Effector memory CD4-positive, alpha-beta T cell (primary cell): ENCODE measurements at places on chromosomes 1 and 21.

DNA sequence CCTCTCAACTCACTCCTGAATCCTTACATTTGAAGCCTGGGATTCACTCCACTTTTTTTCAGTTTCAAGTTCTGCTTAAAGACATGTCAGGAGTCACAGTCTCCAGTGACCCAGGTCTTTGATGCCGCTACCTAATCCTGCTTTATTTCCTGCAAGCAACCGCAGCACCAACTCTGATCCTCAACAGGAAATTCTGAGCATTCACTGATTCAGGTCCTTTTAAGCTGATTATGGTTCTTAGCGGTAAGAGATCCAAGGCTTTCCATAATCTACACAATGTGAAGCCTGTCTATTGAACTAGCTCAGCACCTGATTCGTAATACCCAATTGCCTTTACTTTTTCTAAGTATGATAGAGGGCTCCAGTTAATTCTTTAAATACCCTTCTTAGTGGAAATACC lies 43.7 kb upstream of the PIGC start:
- H3K4me3 ChIP-seq, result no peak overlapping the region
- H3K4me1 ChIP-seq, result no peaks in the 10 kb centered on the region
- no peak for DNase-seq
- no peaks in the 10 kb centered on the region for H3K36me3 ChIP-seq

DNA sequence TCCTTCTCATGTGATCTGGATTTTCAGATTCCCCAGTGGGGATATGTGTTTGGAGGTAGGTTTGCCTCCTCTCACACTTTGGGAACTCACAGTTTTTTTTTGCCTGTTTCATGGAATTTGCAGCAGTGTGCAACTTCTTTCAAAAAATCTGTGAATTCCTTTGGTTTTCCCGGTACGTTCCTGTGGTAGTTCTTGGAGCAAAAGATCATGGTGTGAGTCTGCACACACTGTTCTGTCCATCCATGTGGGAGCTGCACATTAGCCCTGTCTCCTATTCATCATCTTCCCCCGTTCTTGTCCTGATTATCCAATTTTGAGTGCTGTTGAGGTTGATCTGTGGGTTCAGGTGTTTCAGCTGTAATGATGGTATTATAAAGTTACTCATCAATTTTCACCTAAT lies 30.3 kb upstream of the TACSTD2 start:
- no peak for DNase-seq
- no peak overlapping the region for H3K4me3 ChIP-seq

GRCh38 chr1:71785450-71785849 lies 496.9 kb downstream of the NEGR1 start:
- H3K4me3 ChIP-seq, result no peak overlapping the region
- H3K4me1 ChIP-seq, result no peaks in the 10 kb centered on the region
- no peak overlapping the region for H3K27ac ChIP-seq
- no peaks in the 10 kb centered on the region for H3K36me3 ChIP-seq

- H3K27ac ChIP-seq, result no peak overlapping the region
- DNase-seq, result no peak
- no peak overlapping the region for H3K4me3 ChIP-seq
- no peaks in the 10 kb centered on the region for H3K4me1 ChIP-seq
- H3K27me3 ChIP-seq, result no peaks in the 10 kb centered on the region
These were observed 30.6 kb downstream of the DNM3 start for GRCh38 chr1:171871848-171872247.

- no peak for DNase-seq
- no peaks in the 10 kb centered on the region for H3K36me3 ChIP-seq
- H3K4me3 ChIP-seq, result no peak overlapping the region
- no peaks in the 10 kb centered on the region for H3K4me1 ChIP-seq
- H3K27ac ChIP-seq, result no peak overlapping the region
These were observed 127.5 kb upstream of the EDN2 start for GRCh38 chr1:41611932-41612450.

GRCh38 chr1:240044620-240045019 lies 47.1 kb upstream of the FMN2 start:
- no peak overlapping the region for H3K27ac ChIP-seq
- H3K4me1 ChIP-seq, result no peaks in the 10 kb centered on the region
- no peaks in the 10 kb centered on the region for H3K36me3 ChIP-seq
- no peaks in the 10 kb centered on the region for H3K27me3 ChIP-seq
- H3K4me3 ChIP-seq, result no peak overlapping the region

- no peaks in the 10 kb centered on the region for H3K36me3 ChIP-seq
- H3K4me1 ChIP-seq, result no peaks in the 10 kb centered on the region
- DNase-seq, result no peak
- no peak overlapping the region for H3K4me3 ChIP-seq
- H3K27me3 ChIP-seq, result peaks cover 2% of the 10 kb centered on the region
- no peak overlapping the region for H3K27ac ChIP-seq
These were observed 276.1 kb downstream of the RPS6KC1 start for GRCh38 chr1:213327017-213327667.

DNA sequence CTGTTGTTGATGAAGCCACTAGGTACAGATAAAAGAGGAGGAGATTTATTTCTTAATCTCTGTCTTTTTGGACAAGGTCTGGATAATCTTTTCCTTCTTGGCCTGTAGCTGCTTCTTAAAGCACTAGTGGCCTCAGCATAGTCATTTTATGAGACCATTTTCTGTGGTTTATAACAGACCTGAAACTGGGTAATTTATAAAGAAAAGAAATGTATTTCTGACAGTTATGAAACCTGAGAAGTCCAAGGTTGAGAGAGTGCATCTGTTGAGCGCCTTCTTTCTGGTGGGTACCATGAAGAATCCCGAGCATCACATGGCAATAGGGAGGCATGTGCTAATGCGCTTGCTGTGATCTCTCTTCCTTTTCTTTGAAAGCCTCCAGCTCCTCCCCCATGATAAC lies 36.7 kb upstream of the PDC start:
- no peaks in the 10 kb centered on the region for H3K4me1 ChIP-seq
- no peaks in the 10 kb centered on the region for H3K27me3 ChIP-seq
- no peak overlapping the region for H3K4me3 ChIP-seq
- DNase-seq, result no peak

GRCh38 chr1:232813760-232814159 lies 8.5 kb downstream of the MAP10 start:
- no peak overlapping the region for H3K27ac ChIP-seq
- no peak overlapping the region for H3K4me3 ChIP-seq
- H3K27me3 ChIP-seq, result no peaks in the 10 kb centered on the region
- no peaks in the 10 kb centered on the region for H3K36me3 ChIP-seq
- DNase-seq, result no peak

DNA sequence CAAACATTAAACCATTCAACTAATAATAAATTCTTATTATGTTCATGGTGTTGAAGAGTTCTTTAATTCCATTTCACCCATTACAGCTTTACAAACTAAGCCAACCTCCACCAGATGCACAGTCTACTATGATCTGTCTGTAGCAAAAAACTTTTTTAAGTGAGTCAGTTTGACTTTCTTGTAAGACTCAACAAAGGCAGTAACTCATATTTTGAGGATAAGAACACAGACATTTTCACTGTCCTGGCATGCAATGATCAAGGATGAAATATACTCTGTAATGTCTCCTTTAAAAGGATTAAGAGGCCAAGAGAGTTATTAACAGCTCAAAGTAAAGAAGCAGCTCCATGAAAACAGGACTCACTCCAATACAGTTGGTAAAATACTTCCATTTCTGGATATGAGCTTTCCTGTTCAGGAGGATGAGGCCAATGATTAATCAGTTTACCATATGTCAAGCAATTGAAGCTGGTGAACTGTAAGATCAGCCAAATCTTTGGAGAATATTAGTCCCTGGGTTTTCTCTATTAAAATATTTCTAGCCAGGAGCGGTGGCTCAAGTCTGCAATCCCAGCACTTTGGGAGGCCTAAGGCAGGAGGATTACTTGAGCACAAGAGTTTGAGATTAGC lies 20.6 kb downstream of the XKR8 start:
- no peak for DNase-seq
- no peaks in the 10 kb centered on the region for H3K36me3 ChIP-seq
- H3K27ac ChIP-seq, result no peak overlapping the region
- no peak overlapping the region for H3K4me3 ChIP-seq
- no peaks in the 10 kb centered on the region for H3K4me1 ChIP-seq

DNA sequence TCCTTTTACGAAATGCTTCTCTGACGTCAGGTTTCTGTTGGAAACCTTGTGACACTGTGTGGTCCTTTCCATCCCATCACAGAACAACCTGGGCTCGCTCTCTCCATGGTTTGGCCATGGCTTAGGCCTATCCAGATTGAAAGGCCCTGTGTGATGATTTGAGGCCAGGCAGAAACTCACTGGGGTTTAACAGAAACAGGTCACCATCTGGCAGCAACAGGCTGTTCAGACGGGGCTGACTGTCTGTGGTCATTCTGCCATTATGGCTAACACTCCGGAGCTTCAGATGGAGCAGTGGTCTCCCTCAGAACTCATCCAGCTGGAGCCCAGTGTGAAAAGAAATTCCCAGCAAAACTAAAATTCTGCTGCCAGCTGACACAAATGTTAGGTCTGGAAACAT lies 9.3 kb downstream of the PLEKHM2 start:
- no peaks in the 10 kb centered on the region for H3K36me3 ChIP-seq
- H3K4me1 ChIP-seq, result peaks cover 19% of the 10 kb centered on the region
- H3K27ac ChIP-seq, result no peak overlapping the region
- no peak overlapping the region for H3K4me3 ChIP-seq
- no peaks in the 10 kb centered on the region for H3K27me3 ChIP-seq

DNA sequence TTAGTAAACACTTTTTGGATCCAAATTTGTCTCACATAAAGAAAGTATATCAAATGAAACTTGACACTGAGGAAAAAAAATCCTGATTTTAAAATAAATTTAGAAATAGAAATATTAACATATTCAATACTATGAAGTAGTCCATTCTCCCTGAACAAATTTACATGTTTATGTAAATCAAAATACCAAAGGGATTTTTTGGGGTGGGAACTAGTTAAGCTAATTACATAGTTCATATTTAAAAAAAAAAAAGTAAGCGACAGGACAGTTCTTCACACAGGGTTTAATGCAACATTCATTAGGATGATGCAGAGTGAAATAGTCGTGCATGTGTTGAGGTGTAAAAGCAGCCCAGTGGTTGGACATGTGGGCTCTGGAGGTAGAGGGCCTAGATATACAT lies 433.5 kb upstream of the B3GALT2 start:
- H3K36me3 ChIP-seq, result no peaks in the 10 kb centered on the region
- no peak for DNase-seq
- H3K4me3 ChIP-seq, result no peak overlapping the region

GRCh38 chr1:117612517-117613248 lies 6.8 kb downstream of the TENT5C start:
- no peaks in the 10 kb centered on the region for H3K36me3 ChIP-seq
- DNase-seq, result no peak
- peaks cover 26% of the 10 kb centered on the region for H3K4me1 ChIP-seq
- H3K27ac ChIP-seq, result no peak overlapping the region

DNA sequence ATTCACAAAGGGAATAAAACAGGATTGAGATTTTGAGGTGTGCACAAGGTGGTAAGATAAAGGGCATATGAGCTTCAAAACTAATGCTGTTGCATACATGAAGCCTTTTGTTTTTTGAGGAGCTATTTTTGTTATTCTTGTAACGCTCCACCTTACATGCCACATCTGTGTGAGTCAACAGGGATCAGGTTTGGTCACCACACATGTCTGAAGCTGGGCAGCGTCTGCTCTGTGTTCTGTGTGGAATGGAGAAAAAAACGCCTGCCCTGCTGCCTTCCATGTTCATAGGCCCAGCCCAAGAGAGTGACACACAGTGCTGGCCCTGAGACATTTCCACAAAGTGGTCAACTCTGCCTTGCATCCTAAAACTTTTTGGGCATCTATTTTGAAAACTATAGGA lies 67.7 kb downstream of the MPZL1 start:
- H3K27me3 ChIP-seq, result no peaks in the 10 kb centered on the region
- H3K27ac ChIP-seq, result no peak overlapping the region
- H3K36me3 ChIP-seq, result no peaks in the 10 kb centered on the region
- no peak for DNase-seq
- no peak overlapping the region for H3K4me3 ChIP-seq
- H3K4me1 ChIP-seq, result no peaks in the 10 kb centered on the region

DNA sequence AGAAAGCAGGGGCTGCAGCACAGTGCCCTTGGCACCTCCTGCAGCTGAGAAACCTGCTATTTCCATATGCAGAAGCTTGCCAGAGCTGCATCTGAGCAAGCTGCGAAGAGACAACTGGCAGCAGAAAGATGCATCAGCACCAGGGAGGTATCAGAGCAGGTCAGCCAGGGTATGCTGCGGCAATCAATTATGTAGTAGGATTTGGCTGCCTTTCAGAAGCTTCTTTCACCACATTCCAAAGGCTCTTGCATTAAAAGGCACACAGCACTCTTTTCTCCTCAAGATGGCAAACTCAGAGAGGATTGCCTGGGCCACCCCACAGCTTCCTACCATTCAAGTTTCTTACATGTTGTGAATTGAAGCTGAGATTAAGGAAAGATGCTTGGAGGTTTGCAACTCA lies 47.6 kb upstream of the RAP1A start:
- H3K27ac ChIP-seq, result no peak overlapping the region
- DNase-seq, result no peak
- H3K36me3 ChIP-seq, result no peaks in the 10 kb centered on the region
- no peaks in the 10 kb centered on the region for H3K4me1 ChIP-seq

- H3K36me3 ChIP-seq, result no peaks in the 10 kb centered on the region
- H3K27me3 ChIP-seq, result peaks cover 5% of the 10 kb centered on the region
- H3K4me3 ChIP-seq, result no peak overlapping the region
- no peak overlapping the region for H3K27ac ChIP-seq
- no peak for DNase-seq
These were observed 138.6 kb downstream of the LMX1A start for GRCh38 chr1:165217958-165218357.

- H3K4me1 ChIP-seq, result no peaks in the 10 kb centered on the region
- no peaks in the 10 kb centered on the region for H3K27me3 ChIP-seq
- no peak overlapping the region for H3K27ac ChIP-seq
These were observed 44.0 kb downstream of the MYOM3 start for GRCh38 chr1:24067978-24068377.

GRCh38 chr1:193216920-193217319 lies 30.5 kb upstream of the B3GALT2 start:
- H3K27me3 ChIP-seq, result no peaks in the 10 kb centered on the region
- no peaks in the 10 kb centered on the region for H3K4me1 ChIP-seq
- no peak for DNase-seq

DNA sequence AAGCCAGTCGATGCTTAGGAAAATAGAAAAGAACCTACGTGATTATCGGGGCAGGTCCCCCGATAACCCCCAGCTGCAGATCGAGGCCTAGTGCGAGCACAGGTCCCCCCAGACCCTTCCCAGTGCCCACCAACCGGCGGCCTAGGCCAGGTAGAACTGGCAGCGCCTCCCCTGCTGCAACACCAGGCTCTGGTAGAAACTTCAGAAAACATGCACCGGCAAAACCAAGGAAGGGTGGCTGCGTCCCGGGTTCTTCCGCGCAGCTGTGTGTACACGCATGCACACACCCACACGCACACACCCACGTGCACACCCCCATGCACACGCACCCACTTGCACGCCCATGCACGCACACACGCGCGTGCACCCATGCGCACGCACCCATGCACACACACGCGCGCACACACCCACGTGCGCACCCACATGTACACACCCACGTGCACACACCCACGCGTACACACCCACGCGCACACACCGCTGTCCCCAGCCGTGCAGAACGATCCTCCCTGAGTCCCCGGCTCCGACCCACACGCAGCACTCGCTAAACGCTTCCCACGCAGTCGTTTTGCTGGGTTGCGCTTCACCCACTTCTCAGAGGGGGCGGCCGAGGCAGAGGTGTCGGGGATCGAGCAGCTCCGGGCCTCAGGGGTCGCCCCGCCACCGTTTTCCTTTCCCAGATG lies 5.2 kb downstream of the TSPEAR start:
- no peak overlapping the region for H3K4me3 ChIP-seq
- H3K27ac ChIP-seq, result no peak overlapping the region
- no peak for DNase-seq
- no peaks in the 10 kb centered on the region for H3K36me3 ChIP-seq
- H3K4me1 ChIP-seq, result peaks cover 26% of the 10 kb centered on the region
- H3K27me3 ChIP-seq, result peaks cover 66% of the 10 kb centered on the region

- no peaks in the 10 kb centered on the region for H3K27me3 ChIP-seq
- H3K4me3 ChIP-seq, result no peak overlapping the region
- no peaks in the 10 kb centered on the region for H3K4me1 ChIP-seq
- no peak for DNase-seq
- no peaks in the 10 kb centered on the region for H3K36me3 ChIP-seq
These were observed 28.0 kb upstream of the SFPQ start for GRCh38 chr1:35220976-35221375.
